ENCODE measurements at places on chromosomes 3 and 15. TPM values are rescaled to one million over a fixed set of nuclear protein-coding genes. Genes with fewer than 3 reads are reported as not detected.

DNA sequence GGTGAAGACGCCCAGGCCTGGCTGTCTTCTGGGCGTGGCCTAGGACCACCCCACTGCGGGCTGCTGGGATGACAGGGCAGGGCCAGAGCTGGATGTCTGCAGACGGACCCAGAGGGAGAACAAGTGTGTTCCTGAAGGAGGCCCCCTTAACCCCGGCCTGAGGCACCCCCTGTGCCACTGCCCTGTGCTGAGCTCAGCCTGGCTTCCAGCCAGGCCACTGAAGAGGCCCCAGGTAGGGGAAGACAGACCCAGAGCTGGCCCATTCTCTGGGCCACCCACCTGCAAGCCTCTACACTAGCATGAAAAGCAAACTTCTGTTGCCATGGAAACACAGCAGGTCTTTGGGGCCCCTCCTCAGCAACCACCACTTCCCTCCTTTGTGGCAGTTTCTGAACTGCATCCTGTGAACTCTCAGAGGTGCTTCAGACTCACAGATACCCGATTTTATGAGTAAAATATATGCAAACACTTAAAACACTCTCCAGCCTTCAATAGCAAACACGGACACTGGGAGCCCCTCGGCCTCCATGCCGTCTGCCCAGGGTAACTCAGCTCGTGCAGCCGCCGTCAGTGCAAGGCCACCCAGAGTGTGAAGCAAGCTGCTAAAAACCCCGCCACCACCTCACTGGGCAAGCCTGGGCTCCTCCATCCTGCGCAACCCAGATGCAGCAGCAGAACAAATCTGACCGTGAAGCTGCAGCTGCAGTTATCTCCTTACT is 42.5 kb downstream of the CMTM6 start:
- DNase-seq, result no peak

DNA sequence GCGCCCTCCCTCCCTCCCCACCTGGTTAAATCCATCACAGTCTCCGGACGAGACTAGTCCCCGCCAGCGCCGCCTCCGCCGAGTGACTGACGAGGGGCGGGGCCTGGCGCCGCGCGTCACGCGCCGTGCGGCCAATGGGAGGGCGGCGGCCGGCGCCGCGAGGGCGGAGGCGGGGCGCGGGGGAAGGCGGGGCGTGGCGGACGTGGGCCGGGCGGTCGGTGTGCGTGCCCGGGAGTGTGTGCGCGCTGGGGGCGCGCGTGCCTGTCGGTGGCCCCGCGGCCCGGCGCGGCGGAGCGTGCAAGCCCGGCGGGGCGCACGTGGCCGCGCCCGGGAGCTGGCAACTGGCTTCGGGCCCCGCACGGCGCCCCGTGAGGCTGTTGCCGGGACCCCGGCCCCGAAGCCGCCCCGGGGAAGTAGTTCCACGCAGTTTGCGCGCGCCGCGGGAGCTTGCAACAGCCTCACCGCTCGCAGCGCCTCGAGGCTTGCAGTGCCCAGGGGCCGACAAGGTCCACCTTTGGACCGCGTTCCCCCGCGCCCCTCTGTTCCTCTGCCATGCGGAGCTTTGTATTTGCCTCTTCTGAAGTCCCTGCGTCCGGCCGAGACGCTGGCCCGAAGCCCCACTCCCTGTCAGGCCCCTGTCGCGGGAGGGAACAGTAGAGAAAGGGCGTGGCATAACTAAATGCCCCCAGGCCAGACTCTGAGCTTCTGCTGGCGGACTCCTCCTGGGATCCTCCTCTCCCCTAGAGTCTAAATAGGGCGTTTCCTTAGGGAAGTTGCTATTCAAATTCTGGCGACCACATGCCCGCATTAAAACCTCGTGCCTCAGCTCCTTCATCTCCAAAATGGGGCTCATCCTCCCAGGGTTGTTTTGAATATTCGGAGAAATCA is 400.9 kb downstream of the SHQ1 start:
- peak; percentile 92 for DNase-seq

The TM6SF1 gene
- total RNA-seq, result 3.6 TPM

DNA sequence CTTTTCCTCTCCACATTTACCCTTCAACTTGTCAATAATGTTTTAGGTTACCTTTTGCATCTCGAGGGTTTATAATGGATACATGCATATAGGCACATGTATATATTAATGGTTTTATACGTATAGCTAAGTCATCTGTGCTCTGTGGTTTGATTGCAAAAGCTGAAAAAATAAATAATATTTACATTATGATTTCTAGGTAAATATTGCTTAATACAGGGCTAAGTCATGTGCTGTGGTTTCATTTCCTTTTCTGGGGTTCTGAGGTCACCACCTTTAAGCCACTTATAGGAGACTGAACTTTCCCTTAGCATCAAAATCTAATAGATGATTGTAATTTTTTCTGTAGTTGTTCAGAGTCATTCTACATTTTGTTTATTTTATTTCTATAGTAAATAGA is 33.1 kb downstream of the LPP start:
- no peak for DNase-seq

The UCN2 gene
- 3.0 TPM for total RNA-seq

GRCh38 chr3:41239587-41239986 is 40.3 kb downstream of the CTNNB1 start:
- DNase-seq, result no peak

DNA sequence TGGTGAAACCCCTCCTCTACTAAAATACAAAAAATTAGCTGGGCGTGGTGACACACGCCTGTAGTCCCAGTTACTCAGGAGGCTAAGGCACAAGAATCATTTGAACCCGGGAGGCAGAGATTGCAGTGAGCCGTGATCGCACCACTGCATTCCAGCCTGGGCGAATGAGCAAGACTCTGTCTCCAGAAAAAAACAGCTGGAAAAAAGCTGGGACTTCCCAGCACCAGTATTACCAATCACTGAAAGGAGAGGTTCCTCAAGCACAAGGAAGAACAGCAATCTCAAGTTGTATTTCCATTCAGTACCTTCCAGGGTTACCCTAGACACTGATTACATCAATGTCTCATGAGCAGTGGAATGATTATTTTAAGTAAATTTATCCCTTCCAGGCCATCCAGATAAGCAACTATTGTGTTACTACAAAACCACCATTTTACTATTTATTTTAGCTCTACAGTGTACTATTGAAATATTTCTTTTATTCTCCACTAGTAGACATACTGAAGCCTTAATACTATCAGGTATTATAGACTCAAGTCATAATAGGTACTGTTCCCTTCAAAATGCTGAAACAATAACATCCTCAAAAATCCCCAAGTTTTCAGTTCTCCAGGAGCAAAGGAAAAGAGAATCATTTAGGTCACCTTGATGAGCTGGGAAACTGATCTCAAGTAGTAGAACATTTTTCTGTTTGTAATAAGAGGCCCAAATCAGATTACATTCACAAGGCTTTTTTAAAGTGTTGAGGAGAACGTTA is 54.8 kb upstream of the VGLL4 start:
- DNase-seq, result no peak

The C3orf70 gene
- 3.6 TPM for total RNA-seq

DNA sequence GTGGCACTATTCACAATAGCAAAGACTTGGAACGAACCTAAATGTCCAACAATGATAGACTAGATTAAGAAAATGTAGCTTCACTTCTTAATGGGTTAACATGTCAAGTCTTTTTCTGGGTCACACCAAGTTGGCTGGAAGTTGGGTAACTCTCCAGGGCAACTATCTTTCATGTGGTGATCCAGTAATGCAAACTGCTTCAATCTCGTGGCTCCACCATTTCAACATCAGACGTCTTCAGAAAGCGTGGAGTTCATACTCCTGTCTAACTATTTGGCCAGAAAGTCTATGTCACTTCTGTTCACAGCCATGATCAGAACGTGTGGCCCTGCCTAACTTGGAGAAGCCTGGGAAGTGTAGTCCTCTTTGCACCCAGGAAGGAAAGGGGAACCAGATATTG is 32.2 kb downstream of the DUT start:
- no peak for DNase-seq

DNA sequence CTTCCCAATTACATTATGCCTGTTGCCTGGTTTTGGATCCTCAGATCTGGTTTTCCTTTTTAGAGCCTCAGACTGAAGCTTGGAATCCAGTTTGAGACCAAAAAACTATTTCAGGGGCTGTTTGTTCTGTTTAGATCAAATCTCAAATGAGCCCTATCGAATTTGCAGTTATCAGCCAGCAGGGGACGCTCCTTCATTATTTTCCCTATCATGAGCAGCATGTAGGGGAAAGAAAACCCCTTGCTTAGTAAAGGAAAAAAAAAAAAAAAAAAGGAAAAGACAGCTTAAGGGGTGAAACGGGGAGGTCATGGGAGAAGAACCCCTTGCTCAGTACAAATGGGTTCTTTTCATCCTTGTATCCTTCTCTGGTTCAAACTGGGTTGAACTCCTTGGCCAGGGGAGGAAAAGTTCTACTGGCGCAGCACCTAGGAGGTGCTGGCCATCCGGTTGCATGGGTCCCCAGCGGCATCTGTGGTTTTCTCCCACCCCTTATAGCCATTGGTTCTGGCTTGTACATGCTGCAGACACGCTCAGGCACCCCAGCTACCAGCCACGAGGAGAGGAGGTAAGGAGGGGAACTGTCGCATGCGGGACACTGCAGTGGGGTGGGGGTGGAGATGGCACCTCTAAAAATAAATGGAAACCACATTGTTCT is 1375.1 kb upstream of the ALCAM start:
- no peak for DNase-seq

DNA sequence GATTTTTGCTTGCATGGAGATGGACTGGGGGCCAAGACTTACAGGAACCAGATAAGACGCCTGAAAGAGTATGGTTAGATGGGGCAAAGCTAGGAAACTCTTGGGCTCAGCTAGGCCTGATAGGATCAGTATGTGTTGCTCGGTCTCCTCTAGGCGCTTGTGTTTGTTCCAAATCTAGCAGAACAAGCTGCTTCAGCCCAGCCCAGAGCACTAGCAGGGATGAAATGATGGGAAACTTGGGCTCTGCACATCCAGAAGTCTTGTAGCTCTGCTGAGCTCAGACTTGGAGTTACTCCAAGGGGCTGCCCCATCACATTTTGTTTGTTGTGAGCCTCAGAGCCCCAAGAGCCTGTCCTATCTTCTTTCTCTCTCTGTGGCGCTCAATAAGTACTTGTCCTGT is 34.7 kb downstream of the FOXL2 start:
- no peak for DNase-seq

DNA sequence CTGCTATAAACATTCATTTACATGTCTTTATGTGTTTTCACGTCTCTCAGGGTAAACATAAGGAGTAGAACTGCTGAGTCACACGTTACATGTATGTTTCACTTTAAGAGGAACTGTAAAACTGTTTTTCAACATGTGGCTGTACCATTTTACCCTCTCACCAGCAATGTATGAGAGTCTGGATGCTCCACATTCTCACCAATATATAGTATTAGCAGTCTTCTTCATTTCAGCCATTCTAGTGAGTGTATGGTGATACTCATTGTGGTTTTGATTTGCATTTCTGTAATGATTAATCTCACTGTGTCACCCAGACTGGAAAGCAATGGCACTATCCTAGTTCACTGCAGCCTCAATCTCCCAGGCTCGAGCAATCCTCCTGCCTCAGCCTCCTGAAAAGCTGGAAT is 37.1 kb downstream of the PHC3 start:
- DNase-seq, result no peak

The SLC9A9 gene
- total RNA-seq, result not detected

The DPPA4 gene
- total RNA-seq, result 7.2 TPM

DNA sequence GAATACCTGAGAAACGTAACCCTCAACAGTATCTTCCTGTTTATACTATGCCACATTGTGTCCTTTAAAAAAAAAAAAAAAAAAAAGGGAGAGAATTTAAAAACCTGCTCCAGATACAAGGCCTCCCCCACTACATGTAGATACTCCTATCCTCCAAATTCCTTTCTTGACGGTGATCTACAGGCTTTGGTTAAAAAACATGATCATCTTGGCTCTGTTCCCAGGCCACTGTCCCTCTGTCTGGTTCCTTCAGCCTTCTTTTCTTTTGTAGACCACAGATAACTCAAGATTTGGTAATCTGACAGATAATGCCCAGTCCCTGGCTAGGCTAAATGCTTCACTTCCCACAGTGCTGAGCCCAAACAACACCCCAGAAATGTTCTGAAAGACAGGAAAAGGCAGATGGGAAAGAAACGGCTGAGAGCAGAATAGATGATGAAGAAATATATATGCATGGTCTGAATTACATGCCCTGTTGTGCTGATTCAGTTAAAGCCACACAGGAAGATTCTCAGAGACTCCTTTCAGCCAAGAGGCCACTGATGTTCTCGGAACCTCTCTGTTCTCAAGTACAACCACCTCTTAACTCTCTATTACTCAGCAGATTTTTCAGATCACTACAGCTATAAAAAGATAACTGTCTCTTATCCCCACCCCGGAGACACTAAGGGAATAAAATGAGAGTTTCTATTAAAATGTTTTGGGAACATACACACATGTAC is 48.3 kb downstream of the NPTN start:
- DNase-seq, result no peak

DNA sequence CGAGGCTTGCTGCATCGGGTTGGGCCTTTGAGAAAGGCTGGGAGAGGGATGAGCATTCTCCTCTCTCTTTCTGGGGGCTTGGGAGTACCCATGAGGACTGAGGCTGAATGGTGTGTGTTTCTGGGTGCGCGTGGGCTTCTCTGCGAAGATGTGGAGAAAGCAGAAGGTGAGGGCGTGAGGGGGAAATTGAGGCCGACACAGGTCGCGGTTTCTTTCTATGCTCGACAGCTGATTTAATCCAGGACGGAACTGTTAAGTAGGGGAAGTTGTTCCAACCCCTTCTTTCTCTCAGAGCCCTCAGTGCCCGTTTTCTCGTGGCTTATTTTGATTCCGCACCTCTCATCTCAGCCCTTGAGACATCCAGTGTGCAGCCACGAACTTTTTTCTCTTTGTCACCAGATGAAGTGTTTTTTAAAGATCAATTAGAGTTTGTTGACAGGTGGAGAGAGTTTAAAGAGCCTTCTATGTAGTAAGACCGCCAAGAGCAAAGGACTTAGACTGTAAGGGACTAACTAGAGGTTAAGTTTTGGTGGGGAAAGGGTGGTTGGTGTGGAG is 711 bp downstream of the STARD9 start:
- no peak for DNase-seq

- DNase-seq, result no peak
Observed at GRCh38 chr15:61654918-61655317, 405.3 kb downstream of the VPS13C start.

The KBTBD13 gene
- total RNA-seq, result not detected

The KLHL25 gene
- 4.1 TPM for total RNA-seq

DNA sequence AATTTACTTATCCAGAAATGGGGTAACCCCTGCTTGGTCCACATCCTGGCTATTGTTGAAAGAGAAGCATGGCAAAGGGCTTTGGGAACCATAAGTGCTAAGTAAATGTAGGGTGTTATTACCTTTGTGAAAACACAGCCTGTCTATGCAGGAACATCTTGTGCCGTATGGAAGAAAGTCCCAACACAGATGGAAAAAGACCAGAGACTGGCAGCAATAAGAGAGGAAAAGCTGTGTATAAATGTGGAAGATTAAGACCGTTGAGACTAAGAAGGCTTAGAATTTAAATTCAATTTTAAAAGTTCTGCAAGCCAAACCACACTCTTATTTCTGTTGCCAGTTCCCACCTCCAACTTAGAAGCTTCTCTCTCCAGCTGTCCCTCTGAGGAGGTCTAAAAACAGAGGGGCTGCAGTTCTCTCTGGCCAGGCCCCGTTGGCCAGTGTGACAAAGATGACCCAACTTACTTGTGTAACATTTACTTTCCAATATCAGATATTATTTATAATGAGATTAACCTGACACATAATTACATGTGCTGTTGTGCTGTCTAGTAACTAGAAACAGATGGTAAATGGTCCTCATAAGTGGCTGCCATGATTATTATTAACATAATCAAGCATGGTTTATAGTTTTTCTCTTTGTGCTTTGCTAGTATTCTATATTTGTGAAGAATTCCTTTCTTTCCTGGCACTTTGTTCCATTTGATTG is 7.0 kb downstream of the MINDY4B start:
- DNase-seq, result no peak

- DNase-seq, result no peak
Observed at GRCh38 chr15:98874370-98874769, 133.2 kb downstream of the PGPEP1L start.
